Stimulated activated CD8-positive, alpha-beta memory T cell treated with anti-CD3 and anti-CD28 coated beads, Interleukin-2, amount 100 ng/mL, for 1 hour (primary cell): ENCODE measurements at places on chromosomes 5 and 9.

- DNase-seq: no peak
These were observed 333.1 kb upstream of the NUDT12 start for GRCh38 chr5:103895738-103896137.

DNA sequence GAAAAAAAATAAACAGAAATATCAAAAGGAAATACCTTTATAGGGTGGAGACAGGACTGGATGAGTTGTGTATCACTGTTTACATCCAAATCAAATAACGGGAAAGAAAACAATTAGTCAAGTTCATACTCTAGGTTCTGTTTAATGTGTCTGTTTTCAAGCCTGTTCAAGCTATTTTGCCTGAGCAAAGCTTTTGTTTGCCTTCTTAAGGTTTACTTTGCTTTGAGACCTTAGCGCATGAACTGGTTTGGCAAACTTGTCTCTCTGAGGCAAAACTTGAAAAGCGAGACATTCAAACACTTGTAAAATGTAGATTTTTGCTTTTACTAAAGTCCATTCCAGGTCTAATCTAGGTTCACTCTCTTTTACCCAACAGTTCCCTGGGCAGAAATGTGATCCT is 174.1 kb upstream of the RFX3 start:
- no peak for DNase-seq

DNA sequence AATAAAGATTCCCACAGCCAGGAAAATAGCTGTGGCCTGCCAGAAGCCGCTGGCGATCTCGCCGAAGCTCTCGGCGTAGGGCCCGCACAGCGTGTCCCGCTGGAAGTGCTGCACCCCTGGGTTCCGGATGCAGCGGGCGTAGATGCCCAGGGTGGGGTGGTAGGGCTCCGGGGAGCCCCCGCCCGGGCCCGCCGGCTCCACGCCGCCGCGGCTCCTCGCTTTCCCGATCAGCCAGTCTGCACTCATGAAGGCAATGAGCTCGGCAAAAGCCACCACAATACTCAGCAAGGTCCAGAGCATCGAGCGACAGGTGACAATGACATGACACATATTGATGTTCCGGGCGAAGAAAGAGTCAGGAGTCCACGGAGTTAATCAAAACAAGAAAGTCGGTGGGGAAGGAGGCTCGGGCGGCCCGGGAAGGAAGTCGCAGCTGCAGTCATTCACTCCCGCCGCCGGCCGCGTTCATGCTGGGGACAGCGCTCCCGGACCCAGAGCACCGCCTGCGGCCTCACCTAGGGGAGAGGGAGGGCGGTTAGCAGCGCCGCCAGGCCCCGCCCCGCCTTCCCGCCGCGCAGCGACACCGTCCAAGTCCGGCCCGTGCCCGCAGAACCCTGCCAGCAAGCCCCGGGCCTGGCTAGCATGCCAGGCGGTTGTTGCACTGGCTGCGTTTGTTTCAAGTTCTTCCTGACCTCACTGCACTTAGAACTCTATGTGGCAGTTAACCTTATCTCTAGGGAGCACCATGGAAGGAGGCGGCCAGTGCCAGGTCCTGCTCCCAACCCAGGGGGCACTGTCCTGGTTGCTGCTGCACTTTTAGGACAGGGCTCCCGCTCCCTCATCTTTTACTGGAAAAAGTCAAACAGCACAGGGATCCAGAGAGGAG is 138.4 kb downstream of the LHFPL2 start:
- no peak for DNase-seq

DNA sequence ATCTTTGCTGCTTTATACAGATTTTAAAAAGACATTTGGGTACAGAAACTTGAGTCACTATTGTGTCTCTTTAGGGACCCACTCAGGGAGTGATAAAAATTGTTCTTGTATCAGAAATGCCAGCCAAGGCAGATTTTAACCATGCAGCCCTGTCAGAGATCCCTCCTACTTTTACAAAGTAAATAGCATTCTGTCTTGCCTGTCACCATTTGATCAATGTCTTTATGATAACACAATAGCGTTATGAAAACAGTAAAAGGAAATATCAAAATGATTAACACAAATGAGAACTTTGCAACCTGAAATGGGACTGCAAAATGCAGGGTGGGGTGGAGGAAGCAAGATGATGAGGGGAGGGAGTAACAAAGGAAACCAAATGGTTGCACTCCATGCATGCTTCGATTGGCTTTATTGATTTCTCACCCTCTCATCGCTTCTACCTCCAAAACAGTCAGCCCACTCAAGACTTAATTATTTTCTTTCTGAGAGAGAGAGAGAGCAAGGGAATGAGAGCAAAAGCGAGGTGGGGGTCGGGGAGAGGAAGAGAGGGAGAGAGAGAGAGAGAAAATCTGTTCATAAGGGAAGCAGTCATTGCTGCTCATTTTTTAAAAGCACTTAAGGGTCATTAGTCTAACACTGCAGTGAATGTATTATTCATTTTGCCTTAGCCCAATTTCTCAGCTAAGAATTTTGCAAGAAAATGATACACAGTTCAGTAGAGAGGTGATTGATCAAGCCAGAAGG is 576.5 kb downstream of the CSNK1G3 start:
- no peak for DNase-seq
